ENCODE measurements at places on chromosomes 3 and 15.

GRCh38 chr3:31552103-31552502 lies 19.4 kb downstream of the STT3B start:
- no peak for DNase-seq

DNA sequence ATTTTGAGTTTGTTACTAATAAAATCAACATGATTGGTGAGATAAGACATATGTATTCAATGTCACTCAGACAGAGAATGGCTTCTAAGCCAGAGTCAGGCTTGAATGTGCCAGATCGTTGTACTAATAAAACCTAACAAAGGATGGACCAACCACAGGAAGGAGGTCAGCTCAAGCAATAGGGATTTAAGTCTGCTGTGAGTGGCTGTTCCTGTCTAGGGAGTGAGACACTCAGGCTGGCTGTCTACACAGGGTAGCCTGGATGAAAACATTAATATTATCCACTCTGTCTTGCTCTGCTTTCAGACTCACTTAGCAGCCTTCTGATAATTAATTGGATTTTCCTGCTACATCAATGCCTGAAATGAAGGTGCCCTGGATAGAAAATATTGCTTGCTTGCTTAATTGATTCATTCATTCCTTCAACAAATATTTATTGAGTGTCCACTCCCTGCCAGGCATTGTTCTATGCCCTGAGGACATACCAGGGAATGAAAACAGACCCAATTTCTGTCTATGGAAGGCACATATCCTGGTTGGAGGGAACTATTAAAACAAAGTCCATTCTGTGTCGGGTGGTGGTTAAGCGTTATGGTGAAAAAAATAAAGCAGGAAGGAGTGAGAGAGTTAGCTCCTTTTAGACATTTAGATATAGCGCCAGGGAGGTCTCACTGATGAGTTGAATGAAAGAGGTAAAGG lies 239.4 kb downstream of the CHST2 start:
- no peak for DNase-seq

DNA sequence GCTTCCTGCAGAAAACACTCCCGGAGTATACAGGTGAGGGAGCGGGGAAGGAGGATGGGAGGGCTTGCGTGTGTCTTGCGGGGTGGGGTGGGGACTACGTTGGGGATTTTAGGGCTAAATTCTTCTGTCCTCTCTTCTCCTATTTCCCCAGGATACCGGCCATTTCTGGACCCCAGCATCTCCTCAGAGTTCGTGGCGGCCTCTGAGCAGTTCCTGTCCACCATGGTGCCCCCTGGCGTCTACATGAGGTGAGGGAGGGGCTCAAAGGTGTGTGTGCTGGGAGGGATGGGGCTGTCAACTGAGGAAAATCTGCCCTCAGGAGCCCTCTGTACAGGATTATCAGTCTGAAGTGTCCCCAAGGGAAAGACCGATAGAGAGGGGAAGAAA lies 6.6 kb downstream of the DUOX1 start:
- DNase-seq: no peak

GRCh38 chr15:100501117-100501516 lies 27.6 kb downstream of the CERS3 start:
- no peak for DNase-seq

DNA sequence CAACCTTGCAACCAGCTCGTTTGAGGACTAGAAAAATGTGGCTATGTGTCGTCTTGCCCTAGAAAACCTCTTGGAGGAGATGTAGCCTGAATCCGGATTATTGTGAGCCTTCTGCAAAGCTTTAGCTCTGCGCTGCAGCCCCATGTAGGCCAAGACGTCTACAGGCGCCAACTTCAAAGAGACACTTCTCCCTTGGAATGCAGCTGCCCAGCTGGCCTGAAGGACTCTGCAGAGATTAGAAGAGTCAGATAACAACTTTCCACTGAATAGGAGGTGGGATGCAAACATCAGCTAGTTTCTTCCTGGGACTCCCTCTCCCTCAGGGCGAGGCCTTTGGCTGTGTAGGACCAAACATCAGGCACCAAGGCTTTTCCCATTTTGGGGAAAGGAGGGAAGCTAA lies 356.5 kb upstream of the IL12A start:
- no peak for DNase-seq

DNA sequence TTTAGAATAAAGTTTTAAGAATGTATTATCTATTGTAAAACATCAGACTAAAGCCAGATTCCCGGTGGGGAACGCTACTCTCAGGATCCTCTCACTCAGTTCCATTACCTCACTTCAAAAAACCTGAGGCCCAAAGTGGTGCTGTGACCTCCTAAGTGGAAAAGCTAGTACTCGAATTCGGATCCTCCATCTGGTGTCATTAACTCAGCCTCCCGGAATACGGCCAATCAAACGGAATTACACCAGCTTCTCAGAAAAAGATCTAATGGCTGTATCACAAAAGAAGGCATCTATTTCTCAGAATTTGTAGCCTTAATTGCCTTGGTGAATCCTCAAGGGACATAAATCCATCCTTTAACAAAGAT lies 627 bp downstream of the ACAD11 start:
- DNase-seq: no peak

- DNase-seq: no peak
Measured at GRCh38 chr3:189267981-189268613, 96.3 kb downstream of the TPRG1 start.

DNA sequence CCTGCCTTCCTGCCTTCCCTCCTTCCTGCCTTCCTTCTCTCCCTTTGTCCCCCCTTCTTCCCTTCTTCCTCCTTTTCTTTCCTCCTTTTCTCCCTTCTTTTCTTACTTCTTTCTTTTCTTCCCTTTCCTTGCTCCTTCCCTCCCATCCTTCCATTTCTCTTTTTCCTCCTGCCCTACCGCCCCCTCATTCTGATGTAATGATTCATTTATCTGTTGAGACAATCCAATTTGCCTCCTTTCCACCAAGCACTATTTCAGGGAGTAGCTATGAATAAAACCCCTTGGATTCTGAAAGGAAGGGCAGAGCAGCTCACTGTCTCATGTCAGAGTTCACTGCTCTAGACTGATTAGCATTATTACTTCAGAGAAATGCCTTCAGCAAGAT lies 462.6 kb downstream of the PDCD6IP start:
- no peak for DNase-seq

DNA sequence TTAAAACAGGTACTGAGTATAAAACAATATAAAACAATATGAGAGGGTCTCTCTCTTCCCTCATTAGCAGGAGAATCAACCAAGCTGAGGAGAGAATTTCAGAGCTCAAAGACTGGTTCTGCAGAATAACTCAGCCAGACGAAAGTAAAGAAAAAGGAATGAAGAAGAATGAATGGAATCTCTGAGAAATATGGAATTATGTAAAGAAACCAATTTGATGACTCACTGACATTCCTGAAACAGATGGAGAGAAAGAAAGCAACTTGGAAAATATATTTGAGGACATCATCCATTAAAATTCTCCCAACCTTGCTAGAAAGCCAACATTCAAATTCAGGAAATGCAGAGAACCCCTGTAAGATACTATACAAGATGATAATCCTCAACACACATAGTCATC lies 630.9 kb downstream of the PYDC2 start:
- no peak for DNase-seq

DNA sequence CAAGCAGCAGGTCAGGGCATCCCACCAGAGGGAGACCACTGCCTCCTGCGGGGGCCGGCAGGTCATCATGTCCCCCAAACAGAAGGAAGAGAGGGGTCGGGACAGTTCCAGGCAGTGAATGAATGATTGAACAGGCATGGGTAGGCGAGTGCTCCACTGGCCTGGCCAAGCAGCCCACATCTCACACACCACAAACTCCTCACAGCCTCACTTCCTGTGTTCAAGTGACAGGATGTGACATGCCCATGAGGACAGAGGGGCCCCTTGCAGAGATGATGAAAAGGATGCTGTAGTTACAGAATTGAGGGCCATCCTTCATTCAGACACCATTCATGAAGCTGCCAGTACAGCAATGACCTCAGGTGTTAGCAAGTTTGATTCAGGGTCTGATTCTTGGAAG lies 3.7 kb downstream of the IQSEC1 start:
- DNase-seq: no peak

DNA sequence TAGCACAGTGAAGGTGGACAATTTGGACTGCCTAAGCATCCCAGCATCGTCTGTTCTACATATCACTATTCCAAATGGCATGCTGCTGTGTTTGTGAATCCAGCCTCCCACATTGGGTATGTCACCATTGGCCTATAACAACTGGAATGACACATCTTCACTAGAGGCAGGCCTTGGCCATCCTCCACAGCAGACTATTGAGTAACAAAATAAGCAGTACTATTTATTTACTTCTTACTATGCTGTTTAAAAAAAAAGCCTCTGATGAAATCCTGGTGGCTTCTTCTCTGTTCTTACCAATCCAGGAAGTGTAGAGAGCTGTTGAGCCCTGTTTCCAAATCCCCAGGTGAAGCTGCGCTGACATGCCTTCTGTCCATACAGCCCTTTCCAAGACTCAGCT lies 30.6 kb upstream of the CERS3 start:
- DNase-seq: no peak

DNA sequence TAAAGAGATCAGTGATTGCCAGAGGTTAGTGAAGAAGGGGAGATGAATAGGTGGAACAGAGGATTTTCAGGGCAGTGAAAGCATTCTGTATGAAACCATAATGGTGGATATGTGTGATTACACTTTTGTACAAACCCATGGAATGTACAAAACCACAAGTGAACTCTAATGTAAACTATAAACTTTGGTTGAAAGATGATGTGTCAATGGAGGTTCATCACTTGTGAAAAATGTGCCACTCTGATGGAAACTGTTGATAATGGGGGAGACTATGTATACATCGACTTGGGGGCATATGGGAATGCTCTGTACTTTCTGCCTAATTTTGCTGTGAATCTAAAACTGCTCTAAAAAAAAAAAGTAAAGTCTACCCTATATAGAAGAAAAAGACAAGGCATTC lies 68.7 kb upstream of the ARHGEF3 start:
- DNase-seq: no peak

- DNase-seq: no peak
Measured at GRCh38 chr15:64828985-64829384, 3.5 kb upstream of the PIF1 start.

GRCh38 chr3:36653095-36653494 lies 111.3 kb downstream of the DCLK3 start:
- DNase-seq: no peak

GRCh38 chr15:50783411-50783810 lies 17.9 kb upstream of the SPPL2A start:
- no peak for DNase-seq

DNA sequence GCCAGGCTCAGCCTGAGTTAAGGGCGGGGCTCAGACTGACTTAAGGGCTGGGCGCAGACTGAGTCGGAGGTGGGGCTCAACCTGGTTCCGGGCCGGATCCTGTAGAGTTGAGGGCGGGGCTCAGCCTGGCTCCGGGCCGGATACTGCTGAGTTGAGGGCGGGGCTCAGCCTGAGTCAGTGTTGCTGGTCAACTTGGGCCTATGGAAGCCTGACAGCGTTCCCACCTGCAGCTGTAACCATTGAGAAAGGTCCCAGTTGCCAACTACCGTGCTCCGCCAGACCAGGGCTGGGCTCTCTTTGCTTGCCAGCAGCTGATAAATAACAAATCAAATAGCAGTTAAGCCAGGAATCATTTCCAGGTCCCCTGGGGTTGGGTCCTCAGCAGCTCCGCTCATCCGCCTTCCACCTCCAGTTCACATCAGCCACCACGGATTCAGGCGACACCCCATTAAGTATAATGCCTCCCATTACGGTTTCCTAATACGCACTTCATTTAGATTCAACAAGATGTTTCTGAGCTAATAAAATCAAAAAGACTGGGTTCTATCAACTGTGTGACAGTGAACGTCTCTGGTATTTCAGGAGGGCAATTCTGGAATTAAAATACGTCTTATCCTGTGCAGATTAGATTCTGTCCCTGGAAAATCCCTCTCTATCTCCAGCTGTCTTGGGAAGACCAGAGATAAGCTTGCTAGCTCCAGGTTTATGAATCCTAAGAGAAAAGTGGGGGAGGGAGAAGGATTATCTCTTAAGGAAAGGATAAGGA lies 7.3 kb downstream of the GRIP2 start:
- DNase-seq: no peak

- DNase-seq: no peak
Measured at GRCh38 chr3:41893977-41894376, 67.9 kb downstream of the ULK4 start.

GRCh38 chr3:16329036-16329825 lies 64.2 kb downstream of the OXNAD1 start:
- DNase-seq: no peak

- DNase-seq: no peak
Measured at GRCh38 chr3:16494814-16495431, 18.6 kb downstream of the RFTN1 start.

- no peak for DNase-seq
Measured at GRCh38 chr3:100175637-100176280, 61.5 kb upstream of the FILIP1L start.

GRCh38 chr3:134621854-134622253 lies 29.0 kb downstream of the KY start:
- no peak for DNase-seq

GRCh38 chr3:164851905-164852304 lies 226.4 kb downstream of the SI start:
- no peak for DNase-seq

DNA sequence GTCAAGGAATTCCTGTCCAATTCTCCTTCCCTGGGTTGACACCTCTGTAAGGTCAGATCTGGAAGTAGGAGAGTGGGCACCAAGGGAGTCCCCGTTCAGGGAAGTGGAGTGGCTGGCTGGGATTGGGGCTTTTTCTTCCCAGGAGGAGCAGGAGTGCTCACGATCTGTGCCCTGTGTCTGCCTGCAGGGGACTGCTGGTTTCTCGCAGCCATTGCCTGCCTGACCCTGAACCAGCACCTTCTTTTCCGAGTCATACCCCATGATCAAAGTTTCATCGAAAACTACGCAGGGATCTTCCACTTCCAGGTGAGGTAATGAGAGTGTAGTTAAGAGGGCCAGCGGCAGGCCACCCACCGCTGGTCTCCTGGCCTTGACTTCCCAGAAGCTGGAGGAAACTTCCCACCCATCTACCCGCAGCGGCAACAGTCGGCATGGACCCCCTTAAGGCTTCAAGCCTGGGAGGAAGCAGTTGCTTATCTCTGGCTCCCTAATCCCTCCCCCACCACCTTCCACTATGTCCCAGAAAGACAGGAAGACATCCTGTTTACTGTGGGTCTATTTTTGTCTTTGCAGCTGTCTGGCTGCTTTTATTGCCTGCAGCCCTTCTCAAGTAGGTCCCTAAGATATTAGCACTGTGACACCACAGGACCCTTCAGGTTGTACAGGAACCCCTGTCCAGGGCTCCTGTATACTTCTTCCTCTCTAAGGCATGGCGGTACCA lies 26.8 kb downstream of the CAPN3 start:
- no peak for DNase-seq

DNA sequence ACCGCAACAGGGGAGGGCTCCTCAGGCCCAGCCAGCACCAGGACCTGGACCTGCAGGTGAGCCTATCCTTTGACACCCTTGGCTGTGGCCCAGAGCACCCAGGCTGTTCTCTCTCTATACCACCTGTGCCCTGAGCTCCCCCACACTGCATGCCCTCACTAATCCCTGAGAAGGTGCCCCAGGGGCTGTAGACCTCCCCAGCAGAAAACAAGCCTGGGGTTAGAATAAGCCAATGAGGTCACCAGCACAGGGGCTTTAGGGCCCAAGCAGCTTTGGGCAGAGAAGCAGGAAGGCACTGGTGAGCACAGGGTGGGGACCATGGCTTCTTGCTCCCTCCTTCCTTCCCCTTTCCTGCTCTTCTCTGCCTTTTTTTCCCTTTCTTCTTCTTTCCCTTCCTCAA lies 10.3 kb upstream of the APEH start:
- DNase-seq: no peak
